Hair follicle dermal papilla cell (primary cell): ENCODE measurements at places on chromosomes 11 and 22. TPM values are rescaled to one million over a fixed set of nuclear protein-coding genes. Genes with fewer than 3 reads are reported as not detected.

Gene OR10A2
- total RNA-seq = not detected in 2 replicates

Gene TIMM10
- 10.5 and 12.3 TPM in 2 replicates for total RNA-seq

Gene MUC15
- not detected in 2 replicates for total RNA-seq

Gene FOSL1
- 14.5 and 22.2 TPM in 2 replicates for total RNA-seq

Gene ZNF280B
- total RNA-seq = 0.12 and 0.16 TPM in 2 replicates

Gene DBX1
- not detected in 2 replicates for total RNA-seq
